ENCODE measurements at places on chromosomes 1 and 21.

- no peak for DNase-seq
Measured at GRCh38 chr1:166133857-166134256, 32.9 kb downstream of the FAM78B start.

GRCh38 chr1:61952675-61953074 is 210.4 kb downstream of the PATJ start:
- no peak for DNase-seq

DNA sequence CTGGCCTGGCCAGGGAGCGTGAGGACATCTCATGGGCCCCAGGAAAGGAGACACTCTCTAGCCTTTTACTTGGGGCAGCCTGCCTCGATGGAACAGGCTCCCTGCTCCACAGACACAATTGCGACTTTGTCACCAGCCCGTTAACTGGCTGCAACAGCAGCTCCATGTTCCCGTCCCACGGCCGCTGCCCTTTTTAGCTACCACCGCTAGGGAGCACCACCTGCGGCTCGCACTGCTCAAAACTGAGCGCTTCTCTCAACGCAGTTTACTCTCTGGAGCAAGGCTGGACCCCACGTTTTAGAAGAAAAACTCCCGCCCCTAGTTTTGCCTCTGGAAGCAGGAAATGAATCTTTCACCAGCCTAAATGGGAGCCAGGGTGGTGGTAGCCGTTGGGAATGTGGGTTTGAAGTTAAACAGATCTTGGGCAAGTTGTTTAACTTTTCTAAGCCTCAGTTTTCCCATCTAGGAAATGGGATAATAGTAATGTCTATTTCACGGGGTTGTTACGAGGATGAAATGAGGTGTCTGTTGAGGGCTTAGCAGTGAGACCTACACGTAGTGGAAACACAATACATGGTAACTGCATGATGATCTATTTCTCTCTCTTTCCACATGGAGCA is 3.5 kb upstream of the LRRC38 start:
- no peak for DNase-seq

GRCh38 chr1:154987326-154987725 is 4.2 kb downstream of the FLAD1 start:
- DNase-seq, result no peak

GRCh38 chr1:94672934-94673333 is 131.4 kb upstream of the F3 start:
- no peak for DNase-seq

GRCh38 chr1:181345146-181345545 is 138.2 kb upstream of the CACNA1E start:
- no peak for DNase-seq

DNA sequence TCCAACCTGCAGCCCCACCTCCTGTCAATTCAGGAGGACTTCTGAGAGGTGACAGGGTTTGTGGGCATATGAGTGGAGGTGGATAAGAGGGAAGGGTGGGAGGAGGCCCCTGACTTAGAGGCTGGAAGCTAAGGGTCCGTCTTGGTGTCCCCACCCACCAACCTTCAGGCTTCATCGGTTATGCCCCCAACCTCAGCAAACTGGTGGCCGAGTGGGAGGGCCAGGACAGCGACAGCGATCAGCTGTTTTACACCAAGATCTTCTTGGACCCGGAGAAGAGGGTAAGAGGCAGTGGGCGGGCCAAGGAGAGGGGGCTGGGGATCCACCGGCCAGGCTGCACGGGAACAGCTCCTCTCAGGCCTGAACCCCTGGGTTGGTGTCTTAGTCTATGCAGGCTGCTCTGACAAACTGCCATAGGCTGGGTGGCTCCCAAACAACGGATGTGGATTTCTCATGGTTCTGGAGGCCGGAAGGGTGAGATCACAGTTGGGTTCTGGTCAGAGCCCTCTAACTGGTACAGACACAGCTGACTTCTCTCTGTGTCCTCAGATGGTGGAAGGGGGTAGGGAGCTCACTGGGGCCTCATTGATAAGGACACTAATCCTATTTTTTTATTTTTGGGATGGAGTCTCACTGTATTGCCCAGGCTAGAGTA is 18.1 kb downstream of the PLOD1 start:
- no peak for DNase-seq

DNA sequence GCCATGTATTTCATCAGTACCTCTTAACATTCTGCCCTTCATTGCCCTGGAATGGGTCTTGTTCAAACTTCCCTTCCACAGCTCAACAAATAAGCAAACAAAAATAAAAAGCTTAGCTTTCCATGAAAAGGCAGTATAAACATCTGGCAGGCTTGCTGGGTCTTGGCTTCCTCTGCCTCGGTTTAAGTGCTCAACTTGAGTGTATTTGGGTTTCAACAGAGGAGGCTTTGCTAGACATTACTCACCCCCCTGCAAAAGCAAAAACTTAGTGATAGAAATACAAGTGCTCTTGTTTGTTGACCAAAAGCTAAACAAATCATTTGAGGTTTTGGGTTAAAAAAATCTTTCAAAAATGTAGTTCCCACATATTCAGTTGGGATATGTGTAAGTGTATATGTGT is 518.5 kb downstream of the PLPP3 start:
- DNase-seq, result no peak

DNA sequence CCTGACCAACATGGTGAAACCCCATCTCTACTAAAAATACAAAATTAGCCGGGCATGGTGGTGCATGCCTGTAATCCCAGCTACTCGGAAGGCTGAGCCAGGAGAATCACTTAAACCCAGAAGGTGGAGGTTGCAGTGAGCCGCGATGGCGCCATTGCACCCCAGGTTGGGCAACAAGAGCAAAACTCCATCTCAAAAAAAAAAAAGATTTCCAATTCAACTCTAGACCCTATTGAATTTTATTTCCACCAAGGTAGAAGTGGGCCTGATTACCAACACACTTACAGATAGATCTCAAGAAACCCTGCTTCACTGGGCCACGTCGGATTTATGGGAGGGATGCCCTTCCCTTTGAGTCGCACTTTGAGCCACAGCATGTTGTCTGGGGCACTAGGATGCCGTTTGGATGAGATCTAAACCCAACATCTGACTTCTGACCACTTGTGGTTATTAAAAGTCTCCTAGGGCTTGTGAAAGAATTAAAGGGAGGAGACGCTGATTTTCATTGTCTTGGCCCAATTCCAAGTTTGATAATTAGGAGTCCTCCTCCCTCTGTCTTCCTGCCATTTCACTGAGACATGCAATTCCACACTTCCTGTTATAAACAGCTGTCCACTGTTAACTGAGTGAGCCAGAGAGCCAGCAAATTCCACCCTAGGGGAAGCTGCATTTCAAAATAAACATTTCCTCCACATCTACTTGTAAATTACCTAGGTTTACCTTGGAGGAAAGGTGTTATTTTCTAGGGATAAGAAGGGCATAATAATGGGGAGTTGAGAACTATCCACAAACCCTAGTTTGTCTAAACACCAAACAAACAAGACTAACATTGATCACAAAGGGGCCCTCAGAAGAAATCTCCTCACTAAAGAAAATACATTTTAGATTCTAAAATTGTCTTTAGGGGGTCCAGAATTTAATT is 5.2 kb upstream of the RERE start:
- DNase-seq, result no peak

DNA sequence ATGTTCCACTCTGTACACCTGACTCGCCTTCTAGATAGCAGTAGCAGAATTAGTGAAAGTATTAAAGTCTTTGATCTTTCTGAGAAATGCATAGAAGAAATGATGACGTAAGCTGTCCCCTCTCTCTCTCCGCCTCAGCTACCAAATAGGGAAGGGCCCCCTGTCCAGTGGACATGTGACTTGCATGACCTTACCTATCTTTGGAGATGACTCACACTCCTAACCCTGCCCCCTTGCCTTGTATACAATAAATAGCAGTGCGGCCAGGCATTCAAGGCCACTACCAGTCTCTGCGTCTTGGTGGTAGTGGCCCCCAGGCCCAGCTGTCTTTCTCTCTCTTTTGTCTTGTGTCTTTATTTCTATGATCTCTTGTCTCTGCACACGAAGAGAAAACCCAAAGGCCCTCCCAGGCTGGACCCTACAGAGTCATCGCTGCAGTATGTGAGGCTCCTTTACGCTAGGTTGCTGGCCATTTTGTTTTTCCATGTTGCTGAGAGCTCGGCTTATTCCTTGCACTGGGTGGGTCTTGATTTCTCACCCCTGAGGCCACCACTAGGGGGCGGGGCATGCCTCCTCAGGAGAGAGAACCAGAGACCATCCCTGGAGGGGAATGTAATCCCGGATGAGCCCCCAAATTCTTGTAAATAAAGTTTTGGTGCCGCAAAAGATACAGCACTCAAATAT is 16.0 kb upstream of the ZBTB8B start:
- DNase-seq, result no peak

DNA sequence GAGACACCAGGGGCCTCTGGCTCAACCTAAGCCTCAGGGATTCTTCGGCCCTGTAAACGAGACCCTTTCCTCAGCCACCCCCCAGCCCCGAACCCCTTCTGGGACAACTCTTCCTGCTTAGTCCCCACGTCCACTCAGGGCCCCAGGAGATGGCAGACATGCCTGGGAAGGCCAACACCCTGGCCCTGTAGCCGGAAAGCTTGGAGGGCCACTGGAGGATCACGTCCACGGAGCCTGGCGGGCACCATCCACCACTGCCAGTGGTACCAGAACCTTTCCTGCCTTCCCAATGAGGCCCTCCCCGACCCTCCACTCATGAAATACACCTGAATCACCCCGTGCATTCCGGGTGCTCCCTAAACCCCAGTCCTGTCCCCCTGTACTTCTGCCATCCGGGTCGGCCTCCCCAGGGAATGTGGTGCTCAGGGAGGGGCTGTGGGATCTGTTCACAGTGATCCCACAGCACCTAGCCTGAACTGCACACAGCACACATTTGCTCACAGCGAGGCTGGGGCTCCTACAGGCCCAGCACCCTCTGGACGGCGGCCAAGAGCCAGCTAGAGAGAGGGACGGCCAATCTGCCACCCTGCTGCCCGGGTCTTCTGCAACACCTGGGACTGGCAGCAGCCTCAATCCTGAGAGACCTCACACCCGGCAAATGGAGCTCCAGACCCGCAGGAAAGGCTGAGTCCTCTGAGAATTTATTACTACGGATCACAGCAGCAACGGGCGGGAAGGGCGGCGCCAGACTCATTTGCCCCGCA is 1.8 kb downstream of the AURKAIP1 start:
- no peak for DNase-seq

- DNase-seq, result no peak
Measured at GRCh38 chr1:3456964-3457909, 2.8 kb downstream of the ARHGEF16 start.

DNA sequence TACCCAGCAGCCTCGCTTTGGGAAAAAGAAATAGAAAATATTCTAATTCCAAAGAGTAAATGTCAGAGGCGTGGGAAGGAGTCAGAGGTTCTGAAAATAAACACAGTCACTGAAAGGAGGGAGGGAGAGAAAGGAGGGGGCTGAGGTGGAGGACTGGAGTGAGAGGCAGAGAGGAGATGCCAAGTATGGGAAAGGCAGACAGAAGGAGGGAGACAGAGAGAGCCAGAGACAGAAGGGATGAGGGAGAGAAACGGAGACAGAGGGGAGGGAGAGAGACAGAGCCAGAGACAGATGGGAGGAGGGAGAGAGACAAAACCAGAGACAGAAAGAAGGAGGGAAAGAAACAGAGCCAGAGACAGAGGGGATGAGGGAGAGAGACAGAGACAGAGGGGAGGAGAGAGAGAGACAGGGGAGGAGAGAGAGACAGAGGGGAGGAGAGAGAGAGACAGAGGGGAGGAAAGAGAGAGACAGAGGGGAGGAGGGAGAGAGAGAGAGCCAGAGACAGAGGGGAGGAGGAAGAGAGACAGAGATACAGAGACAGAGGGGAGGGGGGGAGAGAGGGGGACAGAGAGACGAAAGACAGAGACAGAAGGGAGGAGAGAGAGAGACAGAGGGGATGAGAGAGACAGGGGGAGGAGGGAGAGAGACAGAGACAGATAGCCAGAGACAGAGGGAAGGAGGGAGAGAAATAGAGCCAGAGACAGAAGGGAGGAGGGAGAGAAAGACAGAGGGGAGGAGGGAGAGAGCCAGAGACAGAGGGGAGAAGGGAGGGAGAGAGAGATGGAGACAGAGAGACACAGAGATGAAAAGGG is 525.5 kb downstream of the MATN1 start:
- no peak for DNase-seq

GRCh38 chr21:37525810-37526209 is 159.2 kb downstream of the DYRK1A start:
- no peak for DNase-seq

DNA sequence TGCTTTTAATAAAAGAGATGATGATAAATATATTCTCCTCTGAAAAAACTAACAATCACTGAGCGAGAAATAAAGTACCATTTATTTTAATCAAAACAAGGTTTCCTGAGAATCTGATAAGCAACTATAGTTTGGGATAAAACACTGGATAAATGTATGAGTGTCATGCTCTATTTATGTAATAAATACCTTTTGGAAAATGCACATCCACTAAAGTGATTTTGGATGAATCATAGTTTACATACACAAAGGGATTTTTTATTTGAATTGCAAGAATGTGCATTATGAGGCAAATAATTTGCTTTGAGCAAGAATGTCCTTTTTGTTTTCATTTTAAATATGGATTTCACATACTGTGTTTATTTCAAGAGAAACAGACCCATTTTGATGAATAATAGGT is 1483.5 kb downstream of the MRPL39 start:
- no peak for DNase-seq

GRCh38 chr1:152919071-152919470 is 10.7 kb downstream of the IVL start:
- DNase-seq, result no peak

GRCh38 chr1:27572679-27573426 is 31.1 kb downstream of the AHDC1 start:
- no peak for DNase-seq

DNA sequence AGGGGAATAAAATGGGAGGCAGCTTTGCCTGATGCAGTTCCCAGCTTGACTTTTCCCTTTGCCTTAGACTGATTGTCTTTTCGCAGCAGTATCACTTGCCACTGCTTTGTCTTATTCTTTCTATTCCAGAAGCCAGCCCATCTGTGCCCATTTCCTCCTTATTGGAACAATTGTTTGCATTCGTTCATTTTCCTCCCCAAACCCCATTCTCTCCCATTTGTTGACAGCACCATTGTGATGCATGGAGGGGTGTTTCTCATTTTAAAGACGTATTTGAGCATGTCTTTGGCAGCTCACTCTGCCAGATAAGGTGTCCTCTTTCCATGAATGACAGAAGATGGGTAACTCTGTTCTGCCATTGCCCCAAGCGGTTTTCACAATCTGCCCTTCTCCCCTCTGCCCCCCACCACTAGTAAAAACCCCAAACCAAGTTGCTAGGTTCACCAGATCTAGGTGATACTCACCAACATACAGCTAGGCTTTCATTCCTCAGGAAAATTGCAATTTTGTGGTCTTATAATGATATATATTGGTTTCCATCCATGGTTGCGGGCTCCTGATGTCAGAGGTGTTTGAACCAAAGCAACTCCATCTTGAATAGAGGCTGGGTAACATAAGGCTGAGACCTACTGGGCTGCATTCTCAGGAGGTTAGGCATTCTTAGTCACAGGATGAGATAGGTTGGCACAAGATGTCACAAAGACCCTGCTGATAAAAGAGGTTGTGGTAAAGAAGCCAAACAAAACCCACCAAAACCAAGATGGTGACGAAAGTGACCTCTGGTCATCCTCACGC is 30.8 kb downstream of the SERBP1 start:
- DNase-seq, result no peak

- DNase-seq, result no peak
Measured at GRCh38 chr1:25568834-25569596, 25.6 kb downstream of the LDLRAP1 start.
